A673 (cell line): ENCODE measurements at places on chromosomes 13 and 19. TPM values are rescaled to one million over a fixed set of nuclear protein-coding genes. Genes with fewer than 3 reads are reported as not detected.

DNA sequence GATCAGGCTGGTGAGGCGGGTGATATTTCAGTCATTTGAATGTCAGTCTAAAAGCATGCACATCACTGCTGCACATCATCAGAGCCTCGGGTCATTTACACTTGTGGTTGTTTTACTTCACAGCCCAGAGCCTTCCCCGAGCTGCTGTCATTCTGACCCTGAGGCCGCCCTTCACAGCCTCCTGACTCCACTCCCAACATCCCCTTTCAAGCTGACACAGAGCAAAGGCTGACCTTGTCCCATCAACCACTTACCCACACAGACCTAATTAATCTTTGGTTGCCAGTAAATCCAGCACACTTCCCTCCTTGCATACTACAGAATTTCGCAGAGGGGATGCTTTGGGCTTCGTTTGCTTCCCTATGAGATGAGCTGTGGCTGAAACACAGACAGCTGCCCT lies 528.1 kb downstream of the DIAPH3 start:
- DNase-seq: no peak
- no peaks in the 10 kb centered on the region for H3K27me3 ChIP-seq
- H3K4me1 ChIP-seq: peaks cover 11% of the 10 kb centered on the region

GRCh38 chr19:3067563-3067962 lies 5.3 kb upstream of the TLE5 start:
- H3K27me3 ChIP-seq: no peaks in the 10 kb centered on the region
- H3K36me3 ChIP-seq: no peaks in the 10 kb centered on the region
- no peak for DNase-seq
- no peak overlapping the region for H3K27ac ChIP-seq

The KLHL1 gene
- total RNA-seq: not detected in 2 replicates

The AKAP8L gene
- 132 and 147 TPM in 2 replicates for total RNA-seq

DNA sequence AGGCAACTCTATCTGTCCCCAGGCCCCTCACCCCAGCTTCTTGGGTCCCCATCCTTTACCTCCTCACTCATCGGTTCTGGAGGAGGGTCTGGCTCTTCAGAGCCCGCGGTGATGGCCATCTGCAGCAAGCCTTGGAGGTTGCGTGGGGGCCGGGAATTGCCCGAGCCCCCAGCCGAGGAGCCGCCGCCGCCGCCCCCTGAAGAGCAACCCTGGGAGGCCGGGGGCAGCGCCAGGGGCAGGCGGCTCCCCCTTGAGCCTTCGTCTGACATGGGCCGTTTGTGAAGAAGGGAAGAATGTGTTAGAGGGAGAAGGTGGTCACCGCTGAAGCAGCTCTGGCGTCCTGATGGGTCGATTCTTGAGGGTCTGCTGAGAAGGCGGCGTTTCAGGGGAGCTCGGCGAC lies 570 bp downstream of the HSPBP1 start:
- H3K4me1 ChIP-seq: peaks cover 12% of the 10 kb centered on the region
- H3K27ac ChIP-seq: peak overlapping the region; percentile 84
- H3K36me3 ChIP-seq: peaks cover 6% of the 10 kb centered on the region
- DNase-seq: no peak
- H3K4me3 ChIP-seq: peak overlapping the region; percentile 74
- H3K27me3 ChIP-seq: no peaks in the 10 kb centered on the region

GRCh38 chr19:9362905-9363304 lies at the start of gene ZNF177:
TSS of gene ZNF177 (plus strand) at chr19:9363013. CDS start at chr19:9378312, 15,299 bp downstream.
- H3K36me3 ChIP-seq: no peaks in the 10 kb centered on the region
- DNase-seq: peak; percentile 41
- H3K4me3 ChIP-seq: peak within 1 kb of the TSS; percentile 42
- H3K27me3 ChIP-seq: no peaks in the 10 kb centered on the region

The CEACAM4 gene
- total RNA-seq: not detected in 2 replicates

DNA sequence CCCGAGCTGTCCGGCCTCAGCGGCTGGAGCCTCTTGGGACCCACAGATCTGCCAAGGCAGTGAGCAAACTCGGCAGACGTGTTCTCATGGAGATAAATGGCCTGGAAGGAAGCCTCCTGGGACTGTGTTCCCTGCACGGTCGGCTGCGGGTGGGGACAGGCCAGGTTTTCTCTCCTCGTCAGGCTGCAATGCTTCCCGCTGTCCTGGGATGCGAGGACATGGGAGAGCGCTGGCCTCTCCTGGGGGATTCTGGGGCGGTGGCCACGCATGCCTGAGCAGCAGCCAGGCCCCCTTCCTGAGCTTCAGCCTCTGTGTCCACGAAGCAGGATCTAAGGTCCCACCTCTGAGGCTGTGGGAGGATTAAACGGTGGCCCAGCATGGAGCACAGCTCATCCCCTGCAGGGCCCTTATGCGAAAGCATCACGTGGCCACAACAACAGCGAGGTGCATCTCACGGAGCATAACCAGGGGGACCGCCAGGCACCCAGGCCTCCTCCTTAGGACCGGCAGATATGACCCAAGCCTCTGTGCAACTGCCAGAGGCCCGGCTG lies 21.2 kb upstream of the C13orf46 start:
- no peak for DNase-seq
- H3K36me3 ChIP-seq: peaks cover 10% of the 10 kb centered on the region
- H3K4me1 ChIP-seq: no peaks in the 10 kb centered on the region

DNA sequence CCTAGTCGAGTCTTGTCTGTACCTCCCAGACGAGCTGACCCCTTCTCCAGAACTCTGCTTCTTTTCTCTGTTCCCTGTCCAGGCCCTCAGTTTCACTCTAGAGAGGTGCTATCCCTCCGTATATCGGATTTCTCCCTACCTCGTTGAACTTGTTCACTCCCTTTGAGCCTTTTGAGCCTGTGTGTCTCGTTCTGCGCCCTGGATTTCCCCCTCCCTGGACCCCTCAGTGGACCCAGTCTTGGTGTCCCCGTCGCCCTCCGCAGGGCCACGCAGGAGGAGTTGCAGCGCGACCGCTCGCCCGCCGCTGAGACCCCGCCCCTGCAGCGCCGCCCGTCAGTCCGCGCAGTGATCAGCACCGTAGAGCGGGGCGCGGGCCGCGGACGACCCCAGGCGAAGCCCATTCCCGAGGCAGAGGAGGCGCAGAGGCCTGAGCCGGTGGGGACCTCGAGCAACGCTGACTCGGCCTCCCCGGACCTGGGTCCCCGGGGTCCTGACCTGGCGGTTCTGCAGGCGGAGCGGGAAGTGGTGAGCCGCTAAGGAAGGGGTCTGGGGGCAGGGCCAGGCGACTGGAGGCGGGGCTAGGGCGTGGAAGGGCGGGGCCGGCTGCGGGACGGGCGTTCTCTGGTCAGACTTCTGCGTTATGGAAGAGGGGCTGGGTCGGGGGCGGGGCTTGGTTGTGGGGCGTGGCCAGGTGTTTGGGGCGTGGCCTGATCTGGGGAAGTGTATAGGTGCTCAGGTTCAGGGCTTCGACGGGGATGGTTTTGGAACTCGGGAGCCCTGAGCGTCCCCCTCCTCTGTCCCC lies 5.5 kb downstream of the EPS8L1 start:
- no peak overlapping the region for H3K27ac ChIP-seq
- H3K4me1 ChIP-seq: peaks cover 18% of the 10 kb centered on the region
- peak overlapping the region; percentile 54 for H3K4me3 ChIP-seq
- peaks cover 10% of the 10 kb centered on the region for H3K27me3 ChIP-seq
- DNase-seq: peak; percentile 81
- no peaks in the 10 kb centered on the region for H3K36me3 ChIP-seq

DNA sequence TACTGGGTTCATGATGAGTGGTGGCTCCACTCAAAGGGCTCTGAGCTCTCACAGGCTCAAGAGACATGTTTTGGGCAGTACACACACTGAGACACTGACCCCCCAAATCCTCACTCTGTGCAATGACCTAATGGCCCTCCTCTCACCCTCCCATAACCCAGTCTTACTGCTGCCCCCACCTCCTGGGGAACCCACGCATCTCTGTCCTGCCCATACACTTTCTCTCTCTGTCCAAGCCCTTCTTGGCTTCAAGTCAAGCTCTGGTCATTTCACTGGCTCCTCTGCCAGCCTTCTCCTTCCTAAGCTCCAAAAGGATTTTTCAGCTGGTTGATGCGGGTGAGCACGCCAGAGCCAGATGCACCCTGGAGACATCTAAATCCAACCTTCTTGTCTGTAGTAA lies 187.9 kb upstream of the TSHZ3 start:
- H3K4me1 ChIP-seq: no peaks in the 10 kb centered on the region
- no peak overlapping the region for H3K4me3 ChIP-seq
- no peaks in the 10 kb centered on the region for H3K36me3 ChIP-seq

GRCh38 chr19:49127674-49128544 lies 8.6 kb downstream of the PPFIA3 start:
- peak overlapping the region; percentile 49 for H3K4me3 ChIP-seq
- peak; percentile 98 for DNase-seq
- H3K36me3 ChIP-seq: peaks cover 7% of the 10 kb centered on the region
- no peaks in the 10 kb centered on the region for H3K27me3 ChIP-seq

DNA sequence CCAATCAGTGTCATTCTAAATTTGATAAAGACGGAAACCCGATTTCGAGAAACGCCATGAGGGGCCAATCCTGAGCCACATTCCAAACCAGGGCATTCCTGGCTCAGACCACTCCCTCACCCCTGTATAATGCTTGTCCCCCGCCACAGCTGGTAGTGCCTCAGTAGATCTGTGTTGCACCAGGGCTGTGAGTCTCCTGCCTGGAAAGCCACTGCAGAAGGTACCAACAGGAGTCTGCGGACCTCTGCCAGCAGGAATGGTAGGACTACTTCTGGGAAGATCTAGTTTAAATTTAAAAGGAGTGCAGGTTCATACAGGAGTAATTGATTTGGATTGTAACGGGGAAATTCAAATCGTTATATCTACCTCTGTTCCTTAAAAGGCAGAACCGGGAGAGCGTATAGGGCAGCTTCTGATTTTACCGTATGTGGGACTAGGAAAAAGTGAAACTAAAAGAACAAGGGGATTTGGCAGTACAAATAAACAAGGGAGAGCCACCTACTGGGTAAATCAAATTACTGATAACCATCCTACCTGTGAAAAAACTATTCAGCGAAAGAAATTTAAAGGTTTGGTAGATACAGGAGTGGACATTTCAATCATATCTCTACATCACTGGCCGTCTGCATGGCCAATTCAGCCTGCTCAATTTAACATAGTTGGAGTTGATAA lies 20.8 kb upstream of the ZNF266 start:
- H3K36me3 ChIP-seq: no peaks in the 10 kb centered on the region
- no peaks in the 10 kb centered on the region for H3K4me1 ChIP-seq
- H3K27ac ChIP-seq: no peak overlapping the region

- no peaks in the 10 kb centered on the region for H3K4me1 ChIP-seq
- H3K4me3 ChIP-seq: no peak overlapping the region
- H3K27ac ChIP-seq: no peak overlapping the region
- H3K36me3 ChIP-seq: no peaks in the 10 kb centered on the region
- peak; percentile 74 for DNase-seq
These were observed 213.3 kb upstream of the MIR17HG start for GRCh38 chr13:91133941-91134802.

- no peaks in the 10 kb centered on the region for H3K27me3 ChIP-seq
- no peak overlapping the region for H3K27ac ChIP-seq
- peaks cover 10% of the 10 kb centered on the region for H3K36me3 ChIP-seq
- no peak overlapping the region for H3K4me3 ChIP-seq
- DNase-seq: no peak
These were observed 29.0 kb downstream of the CARS2 start for GRCh38 chr13:110676595-110677587.

DNA sequence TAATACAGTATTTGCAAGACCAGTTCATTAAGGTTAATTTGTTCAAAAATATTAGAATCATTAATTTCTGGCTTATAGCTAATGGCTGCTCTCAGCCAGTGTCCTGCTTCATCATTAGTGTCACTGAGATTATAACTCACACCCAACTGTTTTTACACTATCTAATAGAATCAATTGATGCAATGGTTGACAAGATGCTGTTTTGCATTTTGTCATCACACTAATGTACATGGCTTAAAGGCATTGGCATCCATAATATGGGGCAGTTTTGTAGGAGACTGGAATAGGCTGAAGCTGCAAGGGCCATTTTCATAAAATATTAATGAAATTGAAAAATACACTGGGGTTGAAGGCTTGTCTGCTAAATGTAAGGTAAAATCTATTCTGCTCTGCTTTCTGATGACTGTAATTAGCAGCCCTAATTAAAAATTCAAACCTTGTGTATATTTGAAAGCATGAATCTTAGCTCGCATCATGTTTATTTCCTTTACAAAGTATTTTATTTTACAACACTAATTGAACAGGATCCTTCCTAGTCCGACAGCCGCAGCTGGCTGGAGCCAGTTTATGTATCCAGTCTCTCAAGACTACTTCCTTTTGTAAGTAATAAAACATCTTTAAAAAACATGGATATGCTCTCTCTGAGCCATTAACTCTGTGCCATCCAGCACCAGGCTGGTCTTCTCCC lies 296.7 kb downstream of the POU4F1 start:
- H3K4me3 ChIP-seq: no peak overlapping the region
- H3K27me3 ChIP-seq: peaks cover 21% of the 10 kb centered on the region
- no peak for DNase-seq
- H3K27ac ChIP-seq: no peak overlapping the region
- no peaks in the 10 kb centered on the region for H3K4me1 ChIP-seq

The NAPSA gene
- 0.47 and 0.63 TPM in 2 replicates for total RNA-seq

GRCh38 chr13:113040597-113041292 lies 64.8 kb upstream of the F7 start:
- DNase-seq: no peak
- H3K27me3 ChIP-seq: peaks cover 38% of the 10 kb centered on the region
- H3K36me3 ChIP-seq: no peaks in the 10 kb centered on the region
- H3K4me1 ChIP-seq: no peaks in the 10 kb centered on the region
- no peak overlapping the region for H3K27ac ChIP-seq

The ZNF112 gene
- total RNA-seq: 7.8 and 8.2 TPM in 2 replicates

The SHANK1 gene
- total RNA-seq: 69.7 and 69.8 TPM in 2 replicates

The ZNF581 gene
- total RNA-seq: 37.1 and 38.4 TPM in 2 replicates

GRCh38 chr19:42965176-42965575 lies 28.2 kb upstream of the PSG7 start:
- H3K27ac ChIP-seq: no peak overlapping the region
- no peak for DNase-seq
- H3K27me3 ChIP-seq: no peaks in the 10 kb centered on the region
- H3K4me3 ChIP-seq: no peak overlapping the region

The ZNF599 gene
- total RNA-seq: 6.0 and 8.0 TPM in 2 replicates

The DCUN1D2 gene
- total RNA-seq: 38.6 and 44.8 TPM in 2 replicates

The NTN5 gene
- not detected in 2 replicates for total RNA-seq

The C13orf46 gene
- 3.1 and 3.6 TPM in 2 replicates for total RNA-seq

The EML2 gene
- 17.0 and 21.0 TPM in 2 replicates for total RNA-seq

The SPACA7 gene
- not detected in 2 replicates for total RNA-seq

The ADM5 gene
- total RNA-seq: 4.3 TPM in 2 replicates

The GJA3 gene
- total RNA-seq: 0.43 and 0.48 TPM in 2 replicates

The LAIR2 gene
- total RNA-seq: not detected in 2 replicates

- peaks cover 28% of the 10 kb centered on the region for H3K4me1 ChIP-seq
- no peak for DNase-seq
- peak overlapping the region; percentile 88 for H3K4me3 ChIP-seq
These were observed 514 bp upstream of the ARGLU1 start for GRCh38 chr13:106568299-106569003.
